Activated naive CD4-positive, alpha-beta T cell treated with anti-CD3 and anti-CD28 coated beads, Interleukin-2, amount 50 U/mL, for 16 hours (primary cell): ENCODE measurements at places on chromosomes 6 and 20.

GRCh38 chr20:47150403-47151152, 205.9 kb downstream of the ZMYND8 start:
- DNase-seq, result no peak

DNA sequence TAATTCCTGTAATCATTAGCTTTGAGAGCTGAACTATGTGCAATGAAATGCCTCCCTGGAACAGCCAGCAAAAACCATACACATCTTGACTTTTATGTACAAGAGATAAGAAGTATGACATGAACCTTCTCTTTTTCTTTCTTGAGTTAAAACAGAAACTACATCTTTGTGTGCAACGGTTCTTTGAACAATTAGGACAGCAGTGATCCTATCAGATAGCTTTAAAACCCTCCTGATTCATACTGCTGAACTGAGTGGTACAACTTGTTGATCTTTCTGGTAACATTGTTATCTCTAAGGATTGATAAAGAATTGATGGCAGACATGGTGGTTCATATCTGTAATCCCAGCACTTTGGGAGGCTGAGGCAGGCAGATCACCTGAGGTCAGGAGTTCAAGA, 43.4 kb downstream of the TRAF3IP2 start:
- no peak for DNase-seq

DNA sequence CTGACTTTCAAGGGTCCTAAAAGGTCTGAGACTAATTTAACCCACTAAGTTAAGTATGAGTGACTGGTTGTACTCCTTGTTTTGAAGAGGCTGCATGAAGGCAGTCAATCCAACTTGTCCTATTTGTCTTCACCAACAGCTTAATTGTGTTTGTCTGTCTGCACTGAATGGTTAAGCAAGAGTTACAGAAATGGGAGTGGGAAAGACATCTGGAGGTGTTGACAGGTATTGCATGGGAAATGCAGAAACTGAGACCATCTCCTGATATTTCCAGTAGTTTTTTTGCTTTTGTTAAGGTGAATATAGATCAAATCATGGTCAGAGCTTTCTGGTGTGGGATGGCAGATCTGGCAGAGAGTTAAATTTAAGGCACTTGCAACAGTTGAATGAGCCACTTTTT, 6.5 kb downstream of the FUT9 start:
- no peak for DNase-seq

DNA sequence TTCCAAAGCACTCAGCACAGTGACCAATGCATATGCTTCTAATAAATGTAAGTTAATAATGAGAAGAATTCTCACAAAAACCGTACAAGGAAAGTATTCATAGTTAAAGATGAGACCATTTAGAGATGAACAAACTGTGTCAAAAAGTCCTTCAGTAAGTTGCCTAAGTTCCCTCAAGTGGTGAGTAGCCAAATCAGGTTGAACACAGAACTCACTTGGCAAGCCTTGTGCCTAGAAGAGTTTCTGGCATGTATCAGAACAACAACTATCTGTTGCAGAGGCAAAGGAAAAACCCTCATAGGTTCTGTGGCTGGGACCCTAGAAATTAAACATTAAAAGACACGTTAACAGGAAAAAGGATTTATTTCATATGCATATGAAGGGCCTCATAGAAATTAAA, 129.6 kb upstream of the DOK5 start:
- DNase-seq, result no peak

DNA sequence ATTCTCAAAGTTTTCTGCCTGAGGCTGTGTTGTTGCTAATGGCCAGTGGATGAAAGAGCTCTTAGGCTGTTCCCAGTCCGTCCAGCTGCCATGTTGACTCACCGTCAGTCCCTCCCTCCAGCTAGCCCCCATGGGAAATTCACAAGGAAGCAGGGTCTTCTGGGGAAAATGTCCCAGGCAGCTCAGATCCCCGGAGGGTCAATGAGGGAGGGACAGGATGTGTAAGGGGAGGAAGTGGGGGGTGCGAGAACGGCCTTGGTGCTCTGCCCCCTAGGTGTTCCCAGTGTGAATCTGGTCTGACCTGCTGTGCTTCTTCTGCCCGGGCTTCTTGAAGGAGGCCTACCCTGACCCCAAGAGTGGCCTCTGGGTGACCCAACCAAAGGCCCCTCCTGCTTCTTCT, 65.9 kb downstream of the CEBPB start:
- DNase-seq, result no peak

- DNase-seq, result no peak
These were observed 10.0 kb upstream of the HLA-DOA start for GRCh38 chr6:33019372-33019771.

DNA sequence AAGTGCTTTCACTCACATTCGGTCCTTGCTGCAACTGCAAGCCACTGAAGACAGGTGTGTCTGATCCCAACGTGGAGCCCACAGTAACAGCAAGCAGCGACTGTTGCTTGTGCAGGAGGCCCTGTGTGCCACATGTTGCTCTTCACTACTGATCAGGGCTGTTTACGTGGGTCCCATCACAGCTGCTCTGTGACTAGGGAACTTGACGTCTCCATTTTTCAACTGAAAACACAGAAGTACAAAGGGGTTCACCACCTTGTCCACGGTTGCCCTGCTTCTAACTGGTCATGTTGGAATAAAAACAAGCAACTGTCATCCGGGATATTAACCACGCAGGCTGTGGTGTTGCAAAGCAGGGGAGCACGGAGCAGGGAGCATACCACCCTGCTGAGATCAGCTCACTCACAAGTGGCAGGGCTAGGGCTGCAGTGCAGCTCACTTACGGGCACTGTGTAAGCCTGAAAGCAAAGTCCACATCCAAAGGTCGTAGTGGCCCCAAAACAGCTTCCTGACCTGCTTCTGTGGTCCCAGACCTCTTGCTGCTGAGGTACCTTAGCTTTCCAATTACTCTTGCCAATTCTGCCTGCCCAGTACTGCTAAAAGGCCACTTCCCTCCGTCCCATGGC, 105.8 kb upstream of the DUSP22 start:
- DNase-seq, result no peak

GRCh38 chr6:63610944-63611343, 24.7 kb upstream of the PHF3 start:
- no peak for DNase-seq

- no peak for DNase-seq
These were observed 179.0 kb upstream of the MMS22L start for GRCh38 chr6:97462031-97462430.

DNA sequence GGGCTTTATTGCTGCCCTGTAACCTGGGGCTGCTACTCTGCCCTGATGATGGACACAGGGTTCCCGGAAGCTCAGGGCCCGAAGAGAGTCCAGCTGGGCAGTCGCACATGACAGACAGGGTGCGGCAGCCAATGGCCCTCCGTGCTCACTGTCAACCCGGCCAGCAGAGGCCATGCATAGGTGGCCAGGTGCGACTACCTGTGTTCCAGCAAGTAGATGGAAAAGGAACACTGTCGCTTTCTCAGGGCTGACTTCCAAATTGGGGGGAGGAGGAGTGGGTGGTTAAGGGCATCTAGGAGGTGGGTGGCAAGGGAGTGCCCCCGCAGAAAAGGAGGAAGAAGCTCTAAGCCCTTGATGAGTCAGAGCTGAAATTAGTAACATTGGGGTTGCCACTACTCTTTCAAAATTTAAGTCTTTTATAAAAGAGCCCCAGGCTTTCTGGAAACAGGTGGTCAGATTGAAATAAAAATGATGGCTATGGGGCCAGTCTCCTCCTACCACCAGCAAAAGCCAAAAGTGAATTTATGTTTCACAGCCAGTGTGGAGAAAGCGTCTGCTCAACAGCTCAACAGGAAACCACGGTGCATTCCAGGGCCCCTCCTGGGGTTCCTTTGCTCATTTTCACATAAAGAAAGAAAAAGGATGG, 2.3 kb upstream of the RAMACL start:
- DNase-seq, result no peak

- no peak for DNase-seq
These were observed 136.0 kb downstream of the AIG1 start for GRCh38 chr6:143196525-143197225.

DNA sequence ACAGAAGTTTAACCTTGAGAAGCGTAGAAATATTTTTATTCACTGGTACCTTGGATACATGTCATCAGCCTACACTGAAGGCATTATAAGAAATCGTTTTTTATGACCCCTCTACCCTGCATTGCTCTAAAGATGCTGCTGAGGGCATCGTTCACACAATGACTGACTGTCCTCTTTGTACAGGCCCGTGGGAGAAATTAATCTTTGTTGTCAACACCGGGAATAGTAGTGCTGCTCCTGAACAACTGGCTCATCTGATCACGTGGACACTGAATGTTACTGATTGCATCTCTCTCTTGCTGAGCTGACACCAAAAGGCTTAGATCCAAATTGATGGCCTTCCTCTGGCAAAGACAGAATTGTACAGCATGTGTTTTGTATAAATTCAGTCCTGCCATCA, 157.1 kb upstream of the SMLR1 start:
- DNase-seq, result no peak

DNA sequence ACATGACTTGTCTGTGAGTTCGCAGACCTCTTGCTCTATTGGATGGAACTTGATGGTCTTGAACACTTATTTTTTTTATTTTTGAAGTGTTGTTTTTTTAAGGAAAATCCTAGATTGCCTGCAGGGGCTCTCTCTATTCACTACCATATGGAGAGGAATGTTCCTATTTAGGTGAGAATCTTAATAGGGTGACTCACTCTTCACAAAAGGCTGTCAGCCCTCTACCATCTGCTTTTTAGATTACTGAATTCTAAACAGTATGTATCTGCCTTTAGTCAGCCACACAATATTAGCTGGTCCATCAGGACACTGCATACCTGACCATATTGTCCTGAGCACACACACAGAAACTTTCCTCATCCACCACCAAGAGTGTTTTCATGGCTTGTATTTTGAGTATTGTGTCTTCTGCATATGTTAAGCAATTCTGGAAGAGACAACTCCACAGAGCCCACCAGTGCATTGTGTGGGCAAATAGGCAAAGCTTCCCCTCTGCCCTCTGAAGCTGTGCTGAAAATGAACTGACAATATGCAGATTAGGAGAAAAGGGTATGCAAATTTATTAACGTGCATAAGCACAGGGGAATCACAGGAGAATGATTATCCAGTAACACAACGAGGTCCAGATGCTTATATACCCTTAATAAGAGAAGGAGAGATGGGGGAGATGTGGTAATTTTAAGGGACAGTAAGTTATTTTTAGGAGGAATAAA, 6.6 kb upstream of the BTBD9 start:
- DNase-seq, result no peak

DNA sequence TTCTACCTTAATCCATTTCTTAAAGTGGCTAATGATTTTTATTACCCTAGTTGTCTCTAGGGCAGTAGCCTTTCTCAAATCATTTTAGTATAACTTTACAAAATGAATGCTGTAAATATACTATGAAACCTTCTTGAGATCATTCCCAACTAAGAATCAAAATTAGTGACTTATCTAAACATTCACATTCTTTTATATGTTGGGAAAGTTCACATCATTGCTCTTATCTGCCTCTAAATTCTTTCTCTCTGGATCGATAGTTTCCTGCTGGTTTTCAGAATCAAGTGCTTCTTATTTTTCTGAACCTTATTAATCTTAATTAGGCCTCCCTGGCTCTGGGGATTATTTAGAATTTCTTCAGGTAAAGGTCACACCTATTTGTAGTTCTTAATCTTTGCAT, 126.8 kb downstream of the BCKDHB start:
- no peak for DNase-seq

DNA sequence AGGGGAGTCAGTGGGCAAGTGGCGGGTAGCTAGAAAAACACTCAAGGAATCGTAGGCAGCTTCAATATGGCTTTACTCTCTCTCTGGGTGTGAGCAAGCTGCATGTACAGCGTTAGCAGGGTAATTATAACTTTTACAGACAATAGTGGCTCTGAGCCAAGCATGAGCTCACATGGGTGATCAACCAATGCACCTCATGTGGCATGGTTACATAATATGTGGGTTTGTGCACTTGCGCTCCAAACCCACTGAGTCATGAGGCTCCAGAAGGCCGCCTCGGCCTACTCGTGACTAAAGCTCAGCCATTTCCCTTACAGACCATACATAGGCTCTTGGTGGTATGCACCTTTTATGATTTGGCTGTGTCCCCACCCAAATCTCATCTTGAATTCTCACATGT, 78.4 kb upstream of the FBXL4 start:
- no peak for DNase-seq

- no peak for DNase-seq
These were observed 76.5 kb downstream of the QKI start for GRCh38 chr6:163490826-163491577.

GRCh38 chr6:72936766-72937559, 288.3 kb downstream of the KHDC1L start:
- DNase-seq, result no peak

DNA sequence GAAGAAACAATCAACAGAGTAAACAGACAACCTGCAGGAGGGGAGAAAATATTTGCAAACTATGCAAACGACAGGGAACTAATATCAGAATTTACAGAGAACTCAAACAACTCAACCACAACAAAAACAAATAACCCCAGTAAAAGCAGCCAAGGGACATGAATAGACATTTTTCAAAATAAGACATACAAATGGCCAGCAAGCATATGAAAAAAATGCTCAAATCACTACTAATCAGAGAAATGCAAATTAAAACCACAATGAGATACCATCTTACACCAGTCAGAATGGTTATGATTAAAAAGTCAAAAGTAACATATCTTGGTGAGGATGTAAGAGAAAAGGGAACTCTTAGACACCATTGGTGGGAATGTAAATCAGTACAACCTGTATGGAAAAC, 215.0 kb downstream of the THBS2 start:
- no peak for DNase-seq

DNA sequence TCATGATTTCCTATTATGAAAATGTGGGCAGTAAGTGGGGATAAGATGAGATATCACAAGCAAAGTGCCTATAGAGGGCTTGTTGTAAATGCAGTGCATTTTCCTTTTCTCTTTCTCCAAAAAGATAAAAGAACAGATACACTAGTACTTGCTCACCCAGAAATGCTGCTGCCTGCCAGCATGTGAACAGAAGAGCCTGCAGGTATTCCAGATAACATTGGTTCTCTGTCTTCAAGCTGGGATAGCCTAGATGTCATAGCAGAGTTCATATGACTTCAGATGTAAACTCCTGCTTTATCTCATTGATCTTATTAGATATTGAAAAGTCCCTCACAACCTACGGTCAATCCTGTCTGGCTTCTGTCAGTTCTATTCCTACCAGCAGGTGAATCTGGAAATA, 123.7 kb downstream of the TMEM200A start:
- no peak for DNase-seq

GRCh38 chr6:107806691-107807090, 17.4 kb downstream of the SCML4 start:
- DNase-seq, result no peak

DNA sequence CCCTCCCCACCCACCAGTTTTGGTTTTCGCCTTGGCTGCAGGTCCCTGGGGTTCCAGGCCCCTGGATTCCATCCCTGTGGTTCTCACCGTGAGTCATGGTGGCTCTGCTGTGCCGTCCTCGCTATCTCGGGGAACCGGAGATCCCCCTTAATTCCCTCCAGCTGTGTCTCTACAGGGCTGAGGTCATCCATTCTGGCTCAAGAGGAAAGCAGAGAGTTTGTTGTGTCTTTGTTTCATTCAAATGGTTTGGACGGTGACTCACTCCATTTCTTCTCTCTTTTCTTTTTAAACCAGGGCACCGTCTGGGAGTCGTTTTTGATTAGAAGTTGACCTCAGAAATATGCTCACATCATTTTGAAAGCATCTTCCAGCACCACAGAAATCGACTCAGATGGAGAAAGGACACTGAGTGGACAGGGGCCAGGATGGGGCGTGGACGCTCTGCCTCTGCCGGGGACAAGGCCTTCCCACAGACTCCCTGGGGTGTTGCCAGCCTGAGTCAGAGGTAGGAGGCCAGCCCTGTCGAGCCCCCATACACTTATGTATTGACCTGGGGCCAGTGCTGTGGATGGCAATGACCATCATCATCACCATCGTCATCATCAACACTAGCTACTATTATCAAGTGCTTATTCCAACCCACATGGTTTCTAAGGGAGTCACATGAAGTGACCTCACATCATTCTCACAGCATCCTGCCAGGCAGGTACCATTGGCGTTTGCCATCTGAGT, 176.2 kb downstream of the NFATC2 start:
- no peak for DNase-seq
